HFFc6 (cell line): ENCODE measurements at places on chromosomes 12 and 14.

DNA sequence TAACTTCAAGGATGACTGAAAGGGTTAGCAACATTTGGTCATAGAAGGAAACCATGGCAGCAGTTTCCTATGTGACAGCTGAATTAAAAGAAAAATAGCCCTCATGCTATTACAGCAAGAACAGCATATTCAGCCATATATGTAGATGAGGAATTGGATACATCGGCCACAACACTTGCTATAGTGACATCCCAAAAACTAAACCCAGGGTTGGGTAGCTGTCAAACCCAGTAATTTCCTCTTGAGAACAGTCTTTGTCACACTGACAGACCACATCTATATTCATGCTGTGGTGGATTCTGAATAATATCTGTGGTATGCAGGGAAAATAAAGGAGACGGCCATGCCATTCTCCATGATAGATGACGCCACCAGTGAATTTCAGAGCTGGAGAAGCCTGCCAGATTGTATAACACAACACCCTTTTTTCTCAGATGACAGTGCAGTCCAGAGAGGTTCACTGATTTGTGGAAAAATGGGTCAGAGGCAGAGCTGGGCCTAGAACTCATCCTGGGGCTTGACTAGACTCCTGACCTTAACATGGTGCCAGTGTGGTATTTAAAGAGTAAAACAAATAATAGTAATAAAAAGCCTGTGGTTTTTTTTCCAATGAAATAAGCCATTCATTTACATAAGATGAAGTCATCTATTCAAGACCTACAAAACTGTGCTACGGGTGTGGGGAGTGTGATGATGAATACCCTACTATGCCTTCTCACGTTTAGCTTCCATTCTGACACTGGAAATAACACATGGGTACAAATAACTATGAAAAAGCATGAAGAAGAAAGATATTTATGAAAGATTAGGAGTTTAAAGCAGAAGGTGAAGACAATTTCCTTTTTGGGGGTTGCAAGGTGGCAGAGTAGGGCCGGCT is 32.3 kb downstream of the EFCAB11 start:
- DNase-seq = peak; percentile 93

DNA sequence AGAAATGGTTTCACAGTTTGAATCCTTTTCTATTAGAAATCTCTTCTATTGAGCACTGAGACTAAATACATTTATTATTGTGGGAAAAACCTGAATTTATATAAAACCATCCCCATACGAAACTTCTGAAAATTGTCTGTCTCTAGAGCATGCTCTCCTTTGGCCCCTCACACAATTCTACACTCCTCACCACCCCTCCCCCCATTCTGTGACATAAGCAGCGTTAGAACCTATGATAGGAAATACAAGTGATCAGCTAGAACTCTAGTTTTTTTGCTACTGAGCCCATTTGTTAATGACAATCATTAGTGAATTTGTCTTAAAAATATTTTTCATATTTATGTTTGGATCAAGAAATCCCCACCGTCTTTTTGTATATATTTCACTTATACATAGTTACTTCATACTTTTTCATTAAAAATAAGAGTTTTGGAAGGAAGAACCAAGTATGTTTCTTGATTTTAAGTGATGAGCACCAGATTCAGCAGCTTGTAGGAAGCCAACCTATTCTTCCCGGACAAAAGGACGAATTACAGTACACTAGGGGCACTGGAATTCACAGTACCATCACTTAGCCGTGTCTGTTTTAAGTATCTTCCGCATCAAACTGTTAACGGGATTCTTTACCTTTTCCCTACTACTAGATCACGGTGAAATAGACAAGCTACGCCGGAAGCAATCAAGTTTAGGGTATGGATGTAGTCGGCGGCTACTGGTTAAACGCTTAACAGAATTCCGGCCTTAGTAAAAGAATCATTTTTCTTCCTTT is 724 bp downstream of the GTSF1 start:
- no peak for DNase-seq

- no peak for DNase-seq
These were observed 120.0 kb downstream of the DNAI7 start for GRCh38 chr12:25074954-25075353.

DNA sequence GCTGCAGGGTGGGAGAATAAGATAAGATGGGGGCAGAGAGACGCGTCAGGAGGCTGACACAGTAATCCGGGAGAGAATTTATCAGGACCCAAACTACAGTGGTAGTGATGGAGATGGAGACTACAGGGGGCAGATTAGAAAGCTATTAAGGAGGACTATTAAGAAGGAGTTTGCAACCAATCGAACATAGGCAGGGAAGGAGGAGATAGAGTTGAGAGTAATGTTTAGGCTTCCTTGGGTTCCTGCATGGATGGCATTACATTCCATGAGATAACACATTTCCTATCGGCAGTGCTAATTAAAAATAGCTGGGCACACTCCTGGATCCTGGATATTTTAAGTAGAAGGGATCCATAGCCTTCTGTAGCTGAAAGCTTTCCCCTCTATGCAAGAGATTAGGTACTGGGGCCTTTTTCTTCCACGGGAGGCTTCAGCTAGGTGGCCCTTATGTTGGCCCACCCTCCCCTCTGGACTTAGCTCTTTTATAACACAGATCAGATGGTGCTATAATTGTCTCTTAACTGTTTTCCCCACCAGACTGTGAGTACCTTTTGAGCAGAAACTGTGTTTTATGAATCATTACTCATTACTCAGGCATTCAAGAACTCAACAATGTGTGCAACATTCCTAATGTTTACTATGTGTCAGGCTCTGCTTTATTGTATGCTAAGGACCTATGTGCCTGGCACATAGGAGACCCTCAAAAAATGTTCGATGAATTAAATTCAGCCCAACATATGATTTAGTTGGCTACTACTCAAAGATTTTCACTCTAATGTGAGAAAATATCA is 113.0 kb downstream of the RMST start:
- DNase-seq = no peak

- no peak for DNase-seq
These were observed 26.3 kb downstream of the HIP1R start for GRCh38 chr12:122861587-122861970.

GRCh38 chr12:56633468-56634241 is 3.5 kb upstream of the BAZ2A start:
- DNase-seq = no peak

DNA sequence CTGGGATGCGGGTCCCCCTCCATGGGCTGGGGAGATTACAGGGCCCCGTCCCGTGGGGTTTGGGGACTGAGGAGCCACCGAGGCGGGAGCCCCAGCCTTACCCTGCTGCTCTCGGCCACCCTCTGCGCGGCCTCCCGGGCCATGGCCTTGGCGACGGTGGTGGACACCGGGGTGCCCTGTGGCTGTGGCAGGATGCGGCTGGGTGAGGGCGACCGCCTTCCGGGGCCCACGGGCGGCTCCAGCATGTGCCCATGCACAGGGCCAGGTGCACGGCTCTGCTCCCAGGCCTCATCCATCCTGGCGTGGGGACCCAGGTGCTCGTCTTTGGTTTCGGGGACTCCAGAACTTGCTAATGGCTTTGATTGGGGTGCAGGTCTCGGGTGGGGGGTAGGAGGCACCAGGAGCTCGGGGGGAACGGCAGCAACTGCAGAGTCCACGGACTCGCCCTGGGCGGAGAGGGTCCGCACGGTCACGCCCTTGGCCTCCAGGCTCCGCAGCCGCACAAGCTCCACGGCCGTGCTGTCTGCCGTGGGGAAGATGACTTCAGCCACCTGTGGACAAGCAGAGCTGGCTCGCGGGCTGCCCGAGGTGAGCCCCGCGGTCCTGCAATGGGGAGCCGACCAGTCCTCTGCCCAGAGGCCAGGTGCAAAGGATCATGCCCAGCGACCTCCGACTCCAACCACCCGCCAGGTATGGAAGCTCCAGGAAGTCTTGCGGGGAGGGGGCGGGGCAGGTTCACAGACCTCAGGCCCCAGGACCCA is 99.2 kb downstream of the PIWIL1 start:
- DNase-seq = no peak

GRCh38 chr12:124923905-124924734 is 9.7 kb upstream of the UBC start:
- DNase-seq = peak; percentile 93

- no peak for DNase-seq
These were observed 36.8 kb upstream of the TMED10 start for GRCh38 chr14:75213172-75213571.

DNA sequence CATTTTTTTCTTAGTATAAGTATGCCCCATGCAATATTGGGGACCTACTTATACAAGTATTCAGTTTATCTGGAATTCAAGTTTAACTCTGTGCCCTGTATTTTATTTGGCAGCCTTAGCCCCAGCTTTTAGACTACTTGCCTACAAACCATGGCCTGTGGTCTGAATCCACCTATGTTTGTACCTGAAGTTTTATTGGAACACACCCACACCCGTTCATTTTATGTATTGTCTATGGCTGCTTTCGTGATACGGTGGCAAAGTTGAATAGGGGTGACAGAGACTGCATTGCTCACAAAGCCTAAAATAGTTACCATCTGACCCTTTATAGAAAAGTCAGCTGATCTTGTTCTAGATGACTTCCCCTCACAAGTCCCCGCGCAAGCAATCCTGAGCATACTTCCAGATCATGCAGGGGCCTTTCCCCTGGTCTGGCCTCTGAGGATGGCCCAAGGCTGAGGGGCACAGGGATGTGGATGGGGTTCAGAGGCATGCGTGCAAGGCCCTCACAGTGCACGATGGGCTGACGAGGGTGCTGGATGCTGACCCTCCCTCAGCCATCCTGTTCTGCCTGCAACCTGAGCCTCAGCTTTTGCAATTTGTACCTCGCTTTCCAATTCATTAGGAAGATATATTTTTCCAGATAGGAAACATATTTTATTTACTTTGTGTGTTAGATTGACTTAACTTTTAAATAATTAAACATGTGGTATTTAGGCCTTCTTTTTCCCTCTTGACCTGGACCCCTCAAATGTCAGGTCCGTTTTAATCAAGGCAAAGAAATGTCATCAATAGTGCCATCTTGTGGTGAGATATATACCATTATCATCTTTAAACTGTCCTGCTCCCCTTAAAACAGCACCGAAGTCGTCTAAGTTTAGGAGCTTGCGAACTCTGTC is 527.3 kb upstream of the CCDC196 start:
- DNase-seq = peak; percentile 15

DNA sequence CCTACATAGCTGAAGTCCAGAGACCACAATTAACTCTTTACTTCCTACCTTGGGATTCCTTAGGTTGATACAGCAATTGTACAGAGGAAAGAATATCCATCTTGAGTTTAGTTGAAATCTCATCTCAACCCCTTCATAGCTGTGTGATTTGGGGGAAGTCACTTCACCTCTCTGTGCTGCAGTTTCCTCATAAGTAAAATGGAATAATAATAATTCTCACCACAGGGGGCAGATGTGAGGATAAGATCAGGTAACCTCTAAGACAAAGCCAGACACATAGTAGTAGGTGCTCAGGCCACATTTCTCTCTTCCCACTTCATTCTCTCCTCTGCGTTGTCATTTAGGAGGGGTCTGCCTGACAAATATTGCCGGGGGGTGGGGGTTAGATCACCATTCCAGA is 6.7 kb downstream of the FOXN4 start:
- no peak for DNase-seq

DNA sequence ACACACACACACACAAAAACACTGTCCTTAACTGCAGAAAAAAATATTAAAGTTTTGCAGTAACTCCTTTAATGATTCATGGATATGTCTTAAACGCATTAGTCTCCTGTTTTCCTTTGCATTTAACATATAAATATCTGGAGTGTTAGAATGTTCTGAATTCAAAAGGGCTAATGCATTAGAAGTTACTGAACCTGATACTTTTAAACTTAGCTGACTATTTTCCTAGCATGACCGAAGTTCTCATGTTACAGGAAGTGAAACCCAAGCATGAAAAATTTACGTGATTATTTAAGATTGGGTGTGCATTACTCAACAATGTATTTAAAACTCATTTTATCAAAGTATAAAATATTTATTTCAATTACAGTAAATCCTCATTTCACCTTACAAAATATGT is 791.2 kb downstream of the FLRT2 start:
- peak; percentile 6 for DNase-seq

GRCh38 chr14:65211341-65211987 is 109.1 kb upstream of the MAX start:
- DNase-seq = peak; percentile 55

DNA sequence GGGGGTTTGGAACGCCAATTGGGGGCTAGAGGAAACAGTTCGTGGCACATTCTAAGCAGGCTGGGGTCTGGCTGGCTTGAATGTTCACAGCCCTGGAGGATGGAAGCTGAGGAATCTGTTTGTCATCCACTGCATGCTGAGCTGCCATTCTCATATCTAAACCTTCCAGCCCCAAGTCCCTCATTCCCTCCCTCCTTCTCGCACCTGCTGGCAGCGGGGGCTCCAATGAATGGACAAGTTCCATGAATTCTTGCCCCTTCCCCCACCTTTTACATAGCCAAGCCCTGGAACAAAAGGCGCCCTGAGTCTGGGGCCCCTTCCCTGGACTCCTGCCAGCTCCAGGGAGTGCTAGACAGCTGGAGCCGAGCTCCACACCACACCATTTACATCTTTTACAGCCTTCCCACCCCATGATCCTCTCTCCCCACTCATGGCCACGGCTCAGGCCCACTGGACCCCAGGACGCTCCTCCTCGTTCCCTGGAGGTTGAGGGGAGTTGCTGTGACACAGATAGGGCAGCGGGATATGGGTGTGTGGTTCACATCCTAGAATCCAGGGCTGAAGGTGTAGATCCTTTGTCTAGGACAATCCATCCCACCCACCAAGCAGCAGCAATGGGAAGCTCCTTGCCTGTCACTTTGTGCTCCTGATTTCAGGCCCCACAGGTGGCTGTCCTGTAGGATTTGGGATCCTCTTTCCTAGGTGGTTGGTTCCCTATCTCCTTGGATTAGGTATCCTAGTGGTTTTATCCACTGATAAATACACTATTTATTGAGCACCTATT is 21.7 kb upstream of the VRTN start:
- no peak for DNase-seq

- DNase-seq = peak; percentile 17
These were observed 57.1 kb downstream of the METTL25 start for GRCh38 chr12:82415402-82415801.

DNA sequence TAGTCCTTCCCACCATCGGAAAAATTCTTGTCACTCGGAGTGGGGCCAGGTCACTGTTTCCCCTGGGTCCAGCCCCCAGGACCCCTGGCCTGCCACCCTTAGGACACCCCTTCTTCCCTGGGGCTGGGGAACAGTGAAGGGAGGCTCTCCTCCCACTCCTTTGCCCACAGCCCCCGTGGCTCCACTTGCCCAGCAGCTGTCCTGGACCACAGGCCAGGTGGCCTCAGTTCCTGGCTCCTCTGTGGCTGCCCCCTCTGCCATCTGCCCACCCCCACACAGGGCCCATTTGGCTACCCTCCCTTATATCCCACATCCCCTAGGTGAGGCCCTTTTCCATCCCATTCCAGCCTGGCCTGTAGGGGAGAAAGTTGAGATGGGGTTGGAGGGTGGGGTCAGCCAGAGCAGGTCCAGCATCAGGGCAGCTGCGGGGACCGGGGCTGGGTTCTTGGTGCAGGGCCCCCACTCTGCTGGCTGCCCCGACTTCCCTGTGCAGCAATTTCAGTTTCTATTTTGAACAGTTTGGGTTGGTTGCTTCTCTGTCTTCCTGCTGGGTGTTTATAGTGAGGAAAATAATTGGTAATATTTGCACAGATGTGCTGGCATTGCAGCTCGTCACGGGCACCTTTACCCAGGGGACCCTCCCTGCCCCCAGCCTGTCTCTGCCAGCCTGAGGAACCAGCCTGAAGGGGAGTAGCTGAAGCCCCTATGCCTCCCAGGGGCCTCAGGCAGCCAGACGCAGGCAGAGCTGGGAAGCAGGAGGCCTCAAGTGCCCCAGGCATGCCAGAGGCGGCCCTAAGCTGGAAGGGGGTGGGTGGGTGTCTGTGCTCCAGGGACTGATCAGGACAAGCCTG is 23.4 kb downstream of the SYNDIG1L start:
- DNase-seq = no peak

- no peak for DNase-seq
These were observed 26.5 kb upstream of the CORO1C start for GRCh38 chr12:108757856-108758255.
